Activated T-helper 1 cell treated with anti-CD3 and anti-CD28 coated beads, Interleukin-12 subunit alpha, Interleukin-12 subunit beta, Interleukin-2, Interleukin-4 antibody, amounts not matched to agents 30 ng/mL and 10 ng/mL and 1 ng/mL, durations not matched to agents 14 hours and 24 hours and 36 hours (primary cell): ENCODE measurements at places on chromosomes 12 and 14. TPM values are rescaled to one million over a fixed set of nuclear protein-coding genes. Genes with fewer than 3 reads are reported as not detected.

Gene ARHGAP9
- 102 TPM in 2 replicates for total RNA-seq

Gene VWF
- not detected in 2 replicates for total RNA-seq

Gene TOMM20L
- not detected in 2 replicates for total RNA-seq

Gene CAPRIN2
- 9.1 and 9.4 TPM in 2 replicates for total RNA-seq

Gene ALKBH1
- total RNA-seq, result 16.3 and 21.9 TPM in 2 replicates

Gene RTN1
- total RNA-seq, result not detected in 2 replicates

Gene DTX3
- total RNA-seq, result 16.8 and 18.5 TPM in 2 replicates

Gene SMAGP
- total RNA-seq, result 0.16 TPM in 1 of 2 replicates, not detected in the other

DNA sequence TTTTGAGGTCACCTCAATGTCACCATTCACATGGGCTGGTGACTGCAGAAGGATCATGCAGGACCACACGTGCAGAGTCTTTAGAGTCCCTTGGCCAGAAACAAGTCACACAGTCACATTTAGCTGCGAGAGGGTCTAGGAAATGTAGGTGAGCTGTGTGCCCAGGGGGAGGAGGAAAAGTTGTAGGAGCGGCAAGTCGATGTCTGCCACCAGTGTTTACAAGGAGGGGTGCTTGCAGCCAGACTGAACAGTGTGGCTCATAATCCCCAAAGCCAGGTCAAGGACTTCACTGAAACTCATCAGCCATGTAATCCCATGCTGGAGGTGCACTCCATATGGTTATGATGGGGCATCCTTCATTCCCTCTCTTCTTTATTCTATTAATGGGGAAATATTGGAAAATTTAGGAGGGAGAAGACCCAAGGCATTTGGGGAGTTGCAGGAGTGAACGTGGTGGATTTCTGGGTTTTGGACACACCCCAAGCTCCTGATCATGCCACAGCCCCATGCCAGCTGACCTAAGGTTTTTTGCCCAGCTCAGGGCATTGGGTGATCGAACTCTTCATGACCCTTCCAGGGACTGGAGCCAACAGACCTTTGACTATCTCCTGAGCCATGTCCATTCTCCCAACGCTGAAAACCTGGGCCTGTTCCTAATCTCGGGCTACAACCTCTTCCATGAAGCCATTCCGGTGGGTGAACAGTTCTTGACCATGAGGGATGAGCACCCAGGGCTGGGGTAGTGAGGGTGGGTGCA is 7.2 kb downstream of the DAO start:
- no peaks in the 10 kb centered on the region for H3K4me1 ChIP-seq
- H3K4me3 ChIP-seq, result no peak overlapping the region
- H3K27me3 ChIP-seq, result peaks cover 6% of the 10 kb centered on the region
- H3K36me3 ChIP-seq, result no peaks in the 10 kb centered on the region
- H3K27ac ChIP-seq, result no peak overlapping the region
- no peak for DNase-seq

- no peaks in the 10 kb centered on the region for H3K27me3 ChIP-seq
- no peak for DNase-seq
- H3K4me1 ChIP-seq, result no peaks in the 10 kb centered on the region
- no peak overlapping the region for H3K27ac ChIP-seq
- peaks cover 43% of the 10 kb centered on the region for H3K36me3 ChIP-seq
Measured at GRCh38 chr14:101888182-101888581, 76.2 kb upstream of the DYNC1H1 start.

DNA sequence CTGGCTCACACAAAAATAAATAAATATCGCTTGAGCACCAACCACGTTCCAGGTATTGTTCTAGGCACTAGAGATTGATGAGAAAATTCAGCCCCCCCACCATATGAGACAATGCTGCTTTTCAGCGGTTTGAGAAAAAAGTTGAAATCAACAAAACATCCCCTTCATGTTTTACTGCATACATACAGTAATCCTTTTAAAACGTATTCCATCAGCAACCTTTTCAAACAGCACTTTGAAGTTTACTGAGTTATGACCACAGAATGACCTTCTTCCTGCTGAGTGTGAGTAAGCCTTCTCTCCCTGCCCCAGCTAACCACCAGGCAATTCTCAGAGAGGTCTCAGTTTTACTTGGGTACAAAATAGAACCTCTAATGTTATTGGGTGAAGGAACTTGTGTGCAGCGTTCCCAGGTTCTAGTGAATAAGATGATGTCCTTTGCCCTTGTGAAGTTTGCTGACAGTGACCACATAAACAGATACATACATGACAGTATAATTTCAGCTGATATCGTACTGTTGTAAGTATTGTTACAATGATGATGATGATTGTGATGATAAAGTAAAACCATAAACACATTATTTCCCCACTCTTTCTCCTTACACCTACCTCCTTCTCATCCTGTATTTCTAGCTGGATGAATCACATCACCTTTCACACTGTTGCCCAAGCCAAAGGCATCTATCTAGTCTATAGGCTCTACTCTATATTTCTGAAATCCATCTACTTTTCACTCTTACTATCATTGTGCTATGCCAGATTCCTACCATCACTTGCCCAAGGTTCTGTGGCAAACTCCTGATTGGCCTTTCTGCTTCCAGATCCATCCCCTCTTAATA is 124.4 kb upstream of the KRR1 start:
- peaks cover 2% of the 10 kb centered on the region for H3K27me3 ChIP-seq
- H3K4me3 ChIP-seq, result no peak overlapping the region
- H3K4me1 ChIP-seq, result peaks cover 28% of the 10 kb centered on the region
- H3K27ac ChIP-seq, result peak overlapping the region; percentile 70
- no peak for DNase-seq
- no peaks in the 10 kb centered on the region for H3K36me3 ChIP-seq

- no peaks in the 10 kb centered on the region for H3K27me3 ChIP-seq
- H3K36me3 ChIP-seq, result no peaks in the 10 kb centered on the region
- H3K4me1 ChIP-seq, result no peaks in the 10 kb centered on the region
- DNase-seq, result no peak
- H3K27ac ChIP-seq, result no peak overlapping the region
Measured at GRCh38 chr14:44756554-44756953, 205.2 kb downstream of the KLHL28 start.

GRCh38 chr12:7859552-7859951 is 13.2 kb downstream of the SLC2A14 start:
- no peak overlapping the region for H3K27ac ChIP-seq
- peaks cover 9% of the 10 kb centered on the region for H3K27me3 ChIP-seq
- peaks cover 21% of the 10 kb centered on the region for H3K4me1 ChIP-seq
- no peak for DNase-seq
- H3K4me3 ChIP-seq, result no peak overlapping the region
- H3K36me3 ChIP-seq, result no peaks in the 10 kb centered on the region

DNA sequence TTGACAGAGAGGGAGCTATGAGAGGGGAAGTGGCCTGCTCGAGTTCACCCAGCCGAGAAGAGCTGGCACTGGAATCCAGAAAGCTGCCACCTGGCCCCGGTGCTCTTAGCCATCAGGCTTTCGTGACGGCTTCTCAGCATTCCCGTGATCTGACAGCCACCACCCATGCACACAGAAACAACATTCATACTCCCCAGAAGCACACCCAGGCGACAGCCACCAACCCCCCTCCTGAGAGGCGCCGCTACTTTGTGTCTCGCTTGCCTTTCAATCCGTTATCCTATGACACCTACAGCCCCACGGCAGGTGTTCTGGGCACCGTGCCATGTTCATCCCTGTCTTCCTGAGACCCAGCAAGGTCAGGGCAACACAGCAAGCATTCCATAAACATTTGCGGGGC is 31.4 kb downstream of the PSMC1 start:
- no peaks in the 10 kb centered on the region for H3K4me1 ChIP-seq
- H3K27ac ChIP-seq, result no peak overlapping the region
- peaks cover 23% of the 10 kb centered on the region for H3K36me3 ChIP-seq
- no peak overlapping the region for H3K4me3 ChIP-seq
- no peak for DNase-seq

- H3K27me3 ChIP-seq, result no peaks in the 10 kb centered on the region
- peak overlapping the region; percentile 54 for H3K4me3 ChIP-seq
- DNase-seq, result no peak
- H3K4me1 ChIP-seq, result peaks cover 63% of the 10 kb centered on the region
- peak overlapping the region; percentile 81 for H3K27ac ChIP-seq
Measured at GRCh38 chr12:31989571-31990362, 30.6 kb downstream of the RESF1 start.

DNA sequence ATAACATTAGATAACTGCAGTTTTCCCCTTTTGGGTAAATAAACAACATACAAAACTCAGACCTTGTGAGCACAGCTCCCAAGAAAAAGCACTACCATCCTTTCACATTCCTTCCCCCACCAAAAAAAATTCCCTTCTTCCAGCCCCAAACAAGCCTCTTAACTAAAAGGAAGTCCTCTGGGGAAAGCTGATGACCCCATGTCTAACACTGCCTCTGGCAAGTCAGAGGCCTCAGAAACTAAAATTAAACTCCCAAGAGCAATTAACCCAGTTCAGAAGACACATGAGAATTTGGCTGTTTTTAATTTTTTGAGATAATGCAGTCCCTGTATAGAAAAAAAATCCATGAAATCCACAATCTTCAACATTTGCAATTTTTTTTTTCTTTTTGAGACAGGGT is 127.7 kb downstream of the SPTSSA start:
- H3K27me3 ChIP-seq, result no peaks in the 10 kb centered on the region
- no peak for DNase-seq
- H3K4me1 ChIP-seq, result peaks cover 13% of the 10 kb centered on the region
- H3K27ac ChIP-seq, result no peak overlapping the region
- H3K4me3 ChIP-seq, result no peak overlapping the region

- DNase-seq, result peak; percentile 62
- peaks cover 30% of the 10 kb centered on the region for H3K4me1 ChIP-seq
- peaks cover 19% of the 10 kb centered on the region for H3K27me3 ChIP-seq
- H3K27ac ChIP-seq, result peak within 1 kb of the TSS; percentile 75
Measured at GRCh38 chr12:27779920-27780611, at the start of the genes KLHL42 and MANSC4. Gene KLHL42 (plus strand): TSS chr12:27780233. CDS start chr12:27780331, 98 bp downstream. Gene MANSC4 (minus strand): TSS chr12:27780236. CDS start chr12:27771276, 8,960 bp downstream.
